PC-3 (cell line): ENCODE measurements at places on chromosomes 1 and 21. TPM values are rescaled to one million over a fixed set of nuclear protein-coding genes. Genes with fewer than 3 reads are reported as not detected.

DNA sequence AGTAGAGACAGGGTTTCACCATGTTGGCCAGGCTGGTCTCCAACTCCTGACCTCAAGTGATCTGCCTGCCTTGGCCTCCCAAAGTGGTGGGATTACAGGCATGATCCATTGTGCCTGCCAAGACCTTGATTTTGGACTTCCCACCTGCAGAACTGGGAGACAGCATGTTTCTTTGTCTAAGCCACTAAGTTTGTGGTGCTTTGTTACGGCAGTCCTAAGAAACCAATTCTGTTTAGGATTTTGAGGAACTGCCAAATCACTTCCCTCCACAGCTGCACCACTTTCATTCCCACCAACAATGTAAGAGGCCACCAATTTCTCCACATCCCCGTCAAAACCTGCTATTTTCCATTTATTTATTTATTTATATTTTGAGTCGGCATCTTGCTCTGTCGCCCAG is 46.1 kb downstream of the CHAF1B start:
- H3K4me3 ChIP-seq: peak overlapping the region; percentile 69; the same call in 1 of the 2 replicates
- H3K27me3 ChIP-seq: no peaks in the 10 kb centered on the region
- no peak for DNase-seq
- H3K27ac ChIP-seq: peak overlapping the region; percentile 97

DNA sequence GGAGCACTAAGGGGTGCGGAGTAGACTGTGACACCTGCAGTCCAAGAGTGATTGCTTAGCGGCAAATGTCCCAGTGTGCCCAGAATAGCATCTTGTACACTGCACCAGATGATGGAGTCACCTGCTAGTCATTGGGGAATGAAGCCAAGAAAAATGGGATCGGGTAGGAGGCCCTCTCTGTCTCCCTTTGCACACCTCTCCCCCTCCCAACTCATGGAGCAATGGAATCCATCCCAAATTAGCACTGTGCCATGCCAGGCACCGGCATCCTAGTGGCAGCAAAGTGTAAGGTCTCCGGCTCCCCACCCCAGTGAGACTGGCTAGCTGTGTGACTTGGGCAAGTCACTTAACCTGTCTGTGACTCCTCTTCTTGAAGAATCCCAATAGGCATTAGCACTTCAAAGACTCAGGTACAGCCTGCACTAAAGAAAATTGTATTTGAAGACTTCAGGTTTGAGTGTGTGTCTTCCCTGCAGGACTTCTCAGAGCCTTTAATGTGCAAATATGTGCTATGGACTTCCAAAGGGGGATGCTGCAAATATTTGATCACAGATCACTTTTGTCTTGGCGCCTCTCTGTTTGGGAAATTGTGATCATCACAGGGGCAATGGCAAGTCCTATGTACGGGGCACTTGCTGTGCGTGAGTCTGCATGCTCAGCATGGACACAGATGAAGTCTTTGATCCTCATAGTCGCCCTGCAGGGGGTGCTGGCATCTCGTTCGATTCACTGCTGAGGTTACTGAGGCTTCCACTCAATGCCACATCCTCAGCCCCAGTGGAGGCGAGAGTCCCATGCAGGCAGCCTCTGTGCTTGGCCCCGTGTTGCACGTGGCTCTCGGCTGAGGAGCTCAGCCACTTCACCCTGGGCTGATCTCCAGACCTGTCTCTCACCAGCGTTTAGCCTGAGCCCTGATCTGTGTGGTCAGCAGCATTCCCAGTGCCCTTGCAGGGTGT is 272.9 kb upstream of the C1orf174 start:
- DNase-seq: peak; percentile 10
- H3K27me3 ChIP-seq: peaks cover 69% of the 10 kb centered on the region
- no peak overlapping the region for H3K27ac ChIP-seq
- H3K4me3 ChIP-seq: no peak overlapping the region

DNA sequence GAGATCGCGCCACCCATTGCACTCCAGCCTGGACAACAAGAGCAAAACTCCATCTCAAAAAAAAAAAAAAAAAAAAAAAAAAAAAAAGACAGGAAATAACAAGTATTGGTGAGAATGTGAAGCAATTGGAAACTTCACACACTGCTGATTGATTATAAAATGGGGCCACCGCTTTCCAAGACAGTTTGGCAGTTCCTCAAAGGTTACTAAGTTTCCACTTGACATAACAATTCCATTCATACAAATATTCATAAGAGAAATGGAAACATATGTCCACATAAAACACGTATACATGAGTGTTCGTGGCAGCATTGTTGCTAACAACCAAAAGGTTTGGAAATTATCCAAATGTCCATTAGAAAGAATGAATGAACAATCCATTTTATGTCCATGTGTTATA is 26.3 kb downstream of the USP24 start:
- H3K27me3 ChIP-seq: no peaks in the 10 kb centered on the region
- DNase-seq: no peak
- H3K36me3 ChIP-seq: 0 out of 2 replicates have a peak, but pooled peaks cover 6% of the 10 kb centered on the region
- no peak overlapping the region for H3K27ac ChIP-seq
- peaks cover 13% of the 10 kb centered on the region; the same call in 1 of the 2 replicates for H3K4me1 ChIP-seq

DNA sequence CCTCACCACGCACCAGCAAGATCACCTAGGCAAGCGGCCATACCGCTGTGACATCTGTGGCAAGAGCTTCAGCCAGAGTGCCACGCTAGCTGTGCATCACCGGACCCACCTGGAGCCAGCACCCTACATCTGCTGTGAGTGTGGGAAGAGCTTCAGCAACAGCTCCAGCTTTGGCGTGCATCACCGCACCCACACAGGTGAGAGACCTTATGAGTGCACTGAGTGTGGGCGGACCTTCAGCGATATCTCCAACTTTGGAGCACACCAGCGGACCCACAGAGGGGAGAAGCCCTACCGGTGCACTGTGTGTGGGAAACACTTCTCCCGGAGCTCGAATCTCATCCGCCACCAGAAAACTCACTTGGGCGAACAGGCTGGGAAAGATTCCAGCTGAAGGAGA is 5.0 kb downstream of the ZNF691 start:
- no peaks in the 10 kb centered on the region for H3K27me3 ChIP-seq
- H3K27ac ChIP-seq: no peak overlapping the region
- DNase-seq: no peak
- H3K4me3 ChIP-seq: no peak overlapping the region
- H3K4me1 ChIP-seq: peaks cover 31% of the 10 kb centered on the region
- H3K36me3 ChIP-seq: peaks cover 6% of the 10 kb centered on the region; the same call in 1 of the 2 replicates

- H3K36me3 ChIP-seq: no peaks in the 10 kb centered on the region
- DNase-seq: no peak
- H3K4me3 ChIP-seq: no peak overlapping the region
- H3K27me3 ChIP-seq: 0 out of 2 replicates have a peak, but pooled peaks cover 5% of the 10 kb centered on the region
Observed at GRCh38 chr21:17660862-17661261, 48.2 kb upstream of the BTG3 start.

Gene MYCL
- total RNA-seq: 4.0 and 6.6 TPM in 2 replicates

- no peak overlapping the region for H3K4me3 ChIP-seq
- DNase-seq: no peak
- no peak overlapping the region for H3K27ac ChIP-seq
- no peaks in the 10 kb centered on the region for H3K27me3 ChIP-seq
- peaks cover 23% of the 10 kb centered on the region for H3K4me1 ChIP-seq
- H3K36me3 ChIP-seq: no peaks in the 10 kb centered on the region
Observed at GRCh38 chr1:91798740-91799139, 87.2 kb downstream of the TGFBR3 start.

GRCh38 chr1:179206812-179207211 is 22.7 kb downstream of the ABL2 start:
- DNase-seq: no peak
- no peak overlapping the region for H3K27ac ChIP-seq
- no peaks in the 10 kb centered on the region for H3K4me1 ChIP-seq
- no peaks in the 10 kb centered on the region for H3K36me3 ChIP-seq
- H3K27me3 ChIP-seq: no peaks in the 10 kb centered on the region

GRCh38 chr1:57206038-57206437 is 217.8 kb downstream of the DAB1 start:
- no peak for DNase-seq
- no peaks in the 10 kb centered on the region for H3K27me3 ChIP-seq
- no peak overlapping the region for H3K27ac ChIP-seq
- no peaks in the 10 kb centered on the region for H3K36me3 ChIP-seq
- no peak overlapping the region for H3K4me3 ChIP-seq
- no peaks in the 10 kb centered on the region for H3K4me1 ChIP-seq

DNA sequence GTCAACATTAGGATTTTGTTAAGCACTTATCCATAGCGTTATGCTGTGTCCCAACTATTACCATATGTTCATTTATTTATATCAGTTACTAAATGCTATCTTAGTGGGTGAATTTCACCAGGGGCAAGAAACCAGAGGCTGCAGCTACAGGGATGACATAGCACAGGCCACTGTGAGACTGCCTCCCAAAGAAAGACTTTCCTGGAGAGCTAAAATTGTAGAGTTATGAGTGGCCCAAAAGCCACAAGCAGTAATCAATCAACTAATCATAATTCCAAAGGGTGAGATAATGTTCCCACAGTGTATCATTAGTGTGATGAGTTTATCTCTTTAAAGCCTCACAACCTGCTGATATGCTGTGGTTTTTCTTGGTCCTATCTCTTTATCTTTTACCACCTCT is 3.8 kb upstream of the TGFB2 start:
- no peaks in the 10 kb centered on the region for H3K36me3 ChIP-seq
- H3K4me1 ChIP-seq: peaks cover 24% of the 10 kb centered on the region
- no peaks in the 10 kb centered on the region for H3K27me3 ChIP-seq
- DNase-seq: no peak

GRCh38 chr1:114216431-114217173 is 62.9 kb upstream of the SYT6 start:
- no peak overlapping the region for H3K4me3 ChIP-seq
- no peak for DNase-seq
- H3K27ac ChIP-seq: no peak overlapping the region
- no peaks in the 10 kb centered on the region for H3K4me1 ChIP-seq
- peaks cover 38% of the 10 kb centered on the region for H3K27me3 ChIP-seq

GRCh38 chr1:191895462-191896058 is 262.7 kb upstream of the RGS18 start:
- H3K27me3 ChIP-seq: no peaks in the 10 kb centered on the region
- DNase-seq: no peak
- H3K36me3 ChIP-seq: no peaks in the 10 kb centered on the region
- no peak overlapping the region for H3K4me3 ChIP-seq
- no peak overlapping the region for H3K27ac ChIP-seq
- no peaks in the 10 kb centered on the region for H3K4me1 ChIP-seq

Gene OR2T11
- total RNA-seq: not detected in 2 replicates

DNA sequence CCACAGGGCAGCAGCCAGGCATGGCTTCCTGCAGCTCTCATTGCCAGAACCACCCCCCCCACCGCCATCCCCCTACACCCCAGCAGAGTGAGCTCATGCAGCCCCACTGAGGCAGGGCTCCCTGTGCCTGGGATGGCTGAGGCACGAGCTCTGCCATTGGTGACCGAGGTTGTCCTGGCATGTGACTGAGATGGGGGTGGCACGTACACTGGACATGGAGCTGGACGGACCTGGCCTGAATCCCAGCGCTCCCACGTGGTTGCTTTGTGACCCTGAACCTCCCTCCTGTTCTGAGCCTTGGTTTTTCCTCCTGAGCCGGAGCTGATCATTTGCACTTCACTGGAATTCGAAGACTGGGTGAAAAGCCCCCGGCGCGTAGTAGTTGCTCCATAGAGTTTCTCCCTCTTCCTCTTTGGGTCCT is 28.3 kb downstream of the ALPL start:
- no peaks in the 10 kb centered on the region for H3K4me1 ChIP-seq
- H3K36me3 ChIP-seq: no peaks in the 10 kb centered on the region
- H3K4me3 ChIP-seq: no peak overlapping the region
- H3K27me3 ChIP-seq: no peaks in the 10 kb centered on the region
- no peak for DNase-seq

- H3K27me3 ChIP-seq: peaks cover 86% of the 10 kb centered on the region
- H3K36me3 ChIP-seq: no peaks in the 10 kb centered on the region
- no peak overlapping the region for H3K27ac ChIP-seq
- no peak for DNase-seq
- no peak overlapping the region for H3K4me3 ChIP-seq
Observed at GRCh38 chr1:203379825-203380224, 28.9 kb upstream of the FMOD start.

GRCh38 chr1:95017775-95018174 is 55.0 kb downstream of the ALG14 start:
- peak; percentile 9 for DNase-seq
- no peak overlapping the region for H3K4me3 ChIP-seq
- no peaks in the 10 kb centered on the region for H3K36me3 ChIP-seq
- peaks cover 31% of the 10 kb centered on the region for H3K4me1 ChIP-seq

DNA sequence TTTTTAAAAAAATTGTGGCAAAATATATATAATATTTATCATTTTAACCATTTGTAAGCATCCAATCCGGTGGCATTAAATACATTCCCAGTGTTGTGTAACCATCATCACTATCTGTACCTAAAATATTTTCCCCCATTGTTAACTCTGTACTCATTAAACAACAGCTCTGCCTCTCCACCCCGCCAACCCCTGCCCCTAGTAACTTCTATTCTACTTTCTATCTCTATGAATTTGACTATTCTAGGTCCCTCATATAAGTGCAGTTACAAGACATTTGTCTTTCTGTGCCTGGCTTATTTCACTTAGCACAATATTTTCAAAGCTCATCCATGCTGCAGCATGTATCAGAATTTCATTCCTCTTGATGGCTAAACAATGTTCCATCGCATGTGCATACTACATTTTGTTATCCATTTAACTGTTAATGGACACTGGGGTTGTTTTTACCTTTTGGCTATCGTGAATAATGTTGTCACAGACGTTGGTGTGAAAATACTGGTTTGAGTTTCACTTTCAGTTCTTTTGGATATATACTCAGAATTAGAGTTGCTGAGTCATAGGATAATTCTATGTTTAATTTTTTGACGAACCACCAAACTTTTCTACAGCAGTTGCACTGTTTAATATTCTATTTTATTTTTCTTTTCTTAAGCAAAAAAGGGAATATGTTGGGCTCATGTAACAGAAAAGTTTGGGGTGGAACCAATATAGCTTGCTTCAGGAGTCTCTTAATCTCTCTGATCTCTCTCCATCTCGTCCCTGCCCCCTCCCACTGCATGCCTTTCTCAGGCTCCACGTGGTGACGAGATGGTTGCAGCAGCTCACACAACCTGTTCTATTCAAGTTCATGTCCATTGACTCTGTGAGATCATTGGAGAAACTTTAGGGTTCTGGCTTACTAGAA is 25.2 kb upstream of the RCAN1 start:
- H3K27me3 ChIP-seq: no peaks in the 10 kb centered on the region
- H3K27ac ChIP-seq: no peak overlapping the region
- H3K4me3 ChIP-seq: no peak overlapping the region
- H3K36me3 ChIP-seq: no peaks in the 10 kb centered on the region
- H3K4me1 ChIP-seq: peaks cover 15% of the 10 kb centered on the region; the same call in 1 of the 2 replicates
- DNase-seq: no peak

DNA sequence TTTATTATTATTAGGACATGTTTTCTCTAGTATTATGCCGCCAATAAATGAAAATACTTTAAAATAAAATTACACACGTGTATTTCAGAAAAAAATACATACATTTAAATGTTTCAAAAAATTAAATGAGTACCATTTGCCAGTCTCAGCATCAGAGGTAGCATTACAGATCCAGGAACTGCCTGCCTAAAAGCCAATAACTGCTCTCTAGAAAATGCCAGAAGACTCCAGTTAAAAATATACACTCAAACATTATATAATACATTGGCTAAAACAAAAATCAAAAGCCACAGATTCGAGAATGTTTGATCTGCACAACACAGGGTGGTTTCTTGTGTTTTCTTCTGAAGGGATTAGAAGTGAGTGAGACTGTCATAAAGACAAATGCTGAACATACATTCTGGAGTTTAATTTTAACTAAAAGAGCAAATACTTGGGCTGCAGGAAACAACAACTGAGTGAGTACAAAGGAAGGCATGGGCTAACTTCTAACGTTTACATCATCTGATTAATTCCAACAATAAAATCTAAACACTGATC is 105.5 kb downstream of the RERE start:
- no peak for DNase-seq
- peak overlapping the region; percentile 81 for H3K27ac ChIP-seq
- peak overlapping the region; percentile 33 for H3K4me3 ChIP-seq
- H3K4me1 ChIP-seq: peaks cover 27% of the 10 kb centered on the region
- no peaks in the 10 kb centered on the region for H3K27me3 ChIP-seq
- H3K36me3 ChIP-seq: no peaks in the 10 kb centered on the region
